ENCODE measurements at places on chromosomes 12 and 14.

DNA sequence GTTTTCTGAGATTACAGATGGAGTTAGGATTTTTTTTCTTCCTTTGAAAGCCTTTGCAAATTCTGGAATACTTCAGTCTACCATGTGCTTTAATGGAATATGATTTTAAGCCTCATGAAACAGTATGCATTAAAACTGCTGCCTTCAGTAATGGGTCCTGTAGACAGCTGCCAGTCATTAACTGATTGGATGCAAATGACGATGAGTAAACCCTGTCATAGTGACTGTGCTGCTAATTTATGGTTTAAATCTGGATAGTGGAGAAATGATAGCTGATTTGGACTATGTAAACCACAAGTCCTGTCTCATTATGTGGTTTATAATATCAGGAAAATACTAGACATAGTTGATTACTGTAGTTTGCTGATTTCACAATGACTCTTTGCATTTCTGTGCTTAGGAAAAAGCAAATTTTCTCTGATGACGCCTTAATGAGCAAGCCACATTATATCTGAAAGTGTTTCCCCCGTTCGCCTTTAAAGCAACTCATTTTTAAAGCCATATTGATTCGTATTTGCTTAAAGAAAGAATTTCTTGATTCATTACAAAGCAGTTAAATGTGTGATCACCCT is 217.6 kb downstream of the TMTC2 start:
- no peak for DNase-seq

DNA sequence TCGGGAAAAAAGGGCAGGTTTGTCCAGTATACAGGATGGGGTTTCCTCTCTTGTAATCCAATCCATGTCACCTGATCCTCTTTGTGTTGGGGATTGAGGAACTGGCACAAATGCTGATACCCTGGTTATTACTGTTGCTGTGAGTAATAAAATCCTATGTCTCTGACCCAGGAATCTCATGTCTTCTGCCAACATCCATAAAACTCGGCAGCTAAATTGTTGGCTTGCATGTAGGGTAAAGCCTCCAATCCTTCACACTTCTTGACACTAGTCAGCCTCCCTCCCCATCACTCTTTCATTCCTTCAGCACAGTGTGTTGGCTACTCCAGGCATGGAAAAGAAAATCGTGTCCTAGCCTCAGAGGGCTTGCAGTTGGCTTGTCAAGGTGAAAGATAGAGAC is 9.2 kb upstream of the NOS1 start:
- no peak for DNase-seq

DNA sequence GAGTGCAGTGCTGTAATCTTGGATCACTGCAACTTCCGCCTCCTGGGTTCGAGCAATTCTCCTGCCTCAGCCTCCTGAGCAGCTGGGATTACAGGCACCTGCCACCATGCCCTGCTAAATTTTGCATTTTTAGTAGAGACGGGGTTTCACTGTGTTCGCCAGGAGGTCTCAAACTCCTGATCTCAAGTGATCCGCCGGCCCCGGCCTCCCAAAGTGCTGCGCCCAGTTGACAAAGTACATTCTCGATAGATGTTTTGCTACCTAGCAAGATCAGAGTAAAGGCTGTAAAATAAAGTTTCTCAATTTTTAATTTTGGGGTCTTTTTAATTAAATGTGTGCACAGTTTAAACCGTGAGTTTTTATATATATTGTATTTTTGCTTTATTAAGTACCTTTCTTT is 248.9 kb downstream of the CCER1 start:
- DNase-seq = no peak

GRCh38 chr14:56185992-56186391 is 67.8 kb downstream of the PELI2 start:
- DNase-seq = no peak

GRCh38 chr12:57852620-57853500 is 6.3 kb upstream of the CTDSP2 start:
- DNase-seq = no peak

GRCh38 chr12:70451528-70451927 is 85.4 kb downstream of the KCNMB4 start:
- no peak for DNase-seq

DNA sequence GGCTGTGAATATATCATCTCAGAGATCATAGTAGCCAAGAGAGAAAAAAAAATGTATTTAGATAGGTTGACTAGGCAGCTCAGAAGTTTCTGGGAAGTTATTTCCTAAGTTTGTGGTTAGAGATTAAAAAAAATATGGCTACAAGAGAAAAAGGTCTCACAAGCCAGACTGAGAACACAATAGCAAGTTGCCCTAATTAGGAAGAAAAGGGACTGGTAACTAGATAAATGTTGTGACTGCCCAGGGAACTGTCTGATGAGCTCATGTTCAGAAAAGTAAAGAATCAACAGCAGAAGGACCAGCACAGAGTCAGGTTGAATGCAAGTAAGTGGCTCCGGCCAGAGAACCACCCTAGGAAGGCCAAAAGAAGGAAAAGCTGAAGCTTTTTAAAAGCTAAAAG is 256.6 kb downstream of the PRKD1 start:
- DNase-seq = no peak

DNA sequence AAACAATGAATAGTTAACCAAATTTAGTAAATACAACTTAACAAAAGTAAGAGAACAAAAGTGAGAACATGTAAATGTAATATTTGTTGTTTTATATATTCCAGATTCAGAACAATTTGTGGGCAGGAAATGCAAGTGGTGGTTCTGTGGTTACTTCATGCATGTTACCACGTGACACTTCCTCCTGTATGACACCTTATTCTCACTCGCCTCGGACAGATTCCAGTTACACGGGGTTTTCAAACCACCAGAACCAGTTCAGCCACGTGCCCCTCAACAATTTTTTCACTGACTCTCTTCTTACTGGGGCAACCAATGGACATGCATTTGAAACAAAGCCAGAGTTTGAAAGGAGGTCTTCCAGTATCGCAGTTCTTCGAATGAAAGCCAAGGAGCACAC is 21.0 kb downstream of the ALX1 start:
- DNase-seq = no peak

DNA sequence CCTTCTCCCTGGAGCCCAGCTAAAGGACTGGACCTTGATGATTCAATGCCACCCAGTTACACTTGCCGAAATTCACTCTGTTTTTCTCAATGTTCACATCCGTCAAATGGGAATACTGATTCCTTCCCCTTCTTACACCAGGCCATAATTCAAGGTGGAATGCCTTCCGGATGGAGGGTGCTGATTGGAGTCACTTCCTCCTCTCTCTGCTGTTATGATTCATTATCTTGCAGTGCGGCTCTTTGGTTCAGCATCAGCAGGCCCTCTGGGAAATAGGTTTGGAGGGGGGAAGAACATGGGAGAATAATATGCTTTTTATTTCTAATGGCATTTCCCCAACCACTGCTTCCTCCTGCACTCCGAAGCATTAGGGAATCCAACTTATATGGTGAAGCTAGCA is 390.6 kb upstream of the TBX3 start:
- no peak for DNase-seq

DNA sequence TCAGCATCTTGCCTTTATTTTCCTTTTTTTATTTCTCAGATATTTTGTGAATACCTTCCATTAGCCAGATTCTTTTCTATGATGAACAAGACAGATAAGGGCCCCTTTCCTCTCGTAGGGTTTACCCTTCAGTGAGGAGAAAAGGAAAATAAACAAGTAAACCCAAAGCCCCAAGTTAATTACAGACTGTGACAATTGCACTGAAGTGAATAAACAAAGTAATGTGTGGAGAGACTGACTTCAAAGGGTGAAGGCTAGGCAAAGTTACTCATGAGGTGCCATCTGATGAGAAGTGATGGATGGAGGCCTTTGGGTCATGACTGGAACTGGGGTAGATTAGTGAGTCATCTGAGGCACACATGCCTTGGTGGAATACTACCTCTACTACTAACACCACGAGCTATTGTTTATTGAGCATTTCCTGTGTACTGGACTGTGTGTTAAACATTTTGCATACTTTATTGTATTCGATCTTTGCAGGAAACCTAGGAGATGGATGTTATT is 143.4 kb upstream of the PRICKLE1 start:
- DNase-seq = no peak

DNA sequence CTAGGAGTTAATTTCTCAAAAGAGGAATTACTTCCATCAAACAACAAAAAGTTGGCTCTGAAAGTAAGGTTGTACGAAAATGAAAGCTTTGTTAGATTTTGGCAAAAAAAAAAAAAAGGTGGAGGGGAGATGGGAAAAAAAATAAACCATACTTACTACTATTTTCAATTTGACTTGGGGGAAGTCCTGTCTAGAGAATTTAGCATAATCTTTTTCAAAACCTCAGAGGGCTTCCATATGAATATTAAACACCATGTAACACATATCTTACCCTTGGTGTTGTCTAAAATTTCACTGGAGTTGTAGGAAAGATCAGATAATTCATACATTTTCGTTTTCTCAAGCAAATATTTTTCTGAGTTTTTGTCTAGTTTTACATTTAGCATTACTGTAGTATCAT is 17.5 kb downstream of the GRIP1 start:
- DNase-seq = no peak

DNA sequence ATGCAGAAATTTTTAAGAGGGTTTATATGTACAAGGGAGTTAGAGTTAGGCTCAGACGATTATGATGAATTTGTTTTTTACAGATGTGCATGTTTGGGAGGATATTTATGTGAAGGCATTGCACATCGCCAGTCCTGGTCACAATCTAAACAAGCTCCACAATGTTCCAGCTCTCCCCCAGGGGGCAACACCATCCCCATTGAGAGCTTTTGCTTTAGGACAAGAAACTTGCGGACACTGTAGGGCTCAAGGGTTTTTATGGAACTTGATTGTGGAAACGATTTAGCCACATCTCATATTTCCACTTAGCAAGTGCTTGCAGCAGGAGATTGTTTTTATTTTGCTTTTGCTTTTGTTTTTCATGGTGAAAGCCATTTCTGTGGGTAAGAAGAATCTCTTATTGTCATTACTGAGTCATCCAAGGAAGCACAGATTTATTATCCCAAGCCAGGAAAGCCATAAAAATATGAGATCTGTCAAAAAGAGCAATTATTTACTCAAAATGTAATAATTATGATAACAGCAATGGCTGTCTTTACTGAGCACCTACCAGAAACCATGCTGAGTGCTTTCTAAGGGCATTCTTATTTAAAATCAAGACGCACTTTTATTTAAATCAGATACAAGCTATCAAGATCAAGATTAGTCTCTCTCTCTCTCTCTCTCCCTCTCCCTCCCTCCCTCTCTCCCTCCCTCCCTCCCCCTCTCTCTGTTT is 276.7 kb upstream of the SRRM4 start:
- no peak for DNase-seq

GRCh38 chr14:103072595-103073366 is 11.2 kb upstream of the LBHD2 start:
- no peak for DNase-seq

DNA sequence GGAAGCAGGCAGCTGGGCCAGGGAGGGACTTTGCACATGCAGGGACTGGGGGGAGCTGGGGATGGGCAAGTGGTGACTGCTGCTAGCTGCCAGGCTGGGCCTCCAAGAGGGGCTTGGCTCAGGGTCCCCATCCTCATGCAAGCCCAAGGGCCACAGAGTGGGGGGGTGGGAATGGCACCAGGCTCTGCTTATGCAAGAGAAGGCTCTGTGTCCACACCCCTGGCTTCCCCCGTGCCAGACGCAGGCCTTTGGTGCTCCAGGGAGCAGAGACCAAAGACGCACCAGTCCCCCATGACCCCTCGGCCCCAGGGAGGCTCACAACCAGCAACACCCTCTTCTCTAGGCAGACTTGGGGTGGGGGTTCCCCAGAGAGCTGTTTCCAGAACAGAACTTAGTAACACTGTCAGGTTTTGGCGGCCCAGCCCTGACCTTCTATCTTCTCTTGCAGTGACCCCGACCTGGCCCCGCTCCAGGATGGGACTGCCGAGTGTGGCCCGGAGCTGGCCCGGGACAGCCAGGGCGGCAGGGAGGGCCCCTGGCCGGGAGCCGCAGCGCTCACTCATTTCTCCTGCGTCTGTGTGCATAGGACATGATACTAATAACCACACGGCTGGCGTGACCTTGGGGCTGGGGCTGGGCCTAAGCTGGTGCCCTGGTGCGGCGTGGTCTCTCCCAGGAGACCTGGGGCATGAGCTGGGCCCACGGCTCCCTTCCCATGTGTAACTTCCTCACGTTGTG is 14.3 kb downstream of the XRCC3 start:
- DNase-seq = no peak

DNA sequence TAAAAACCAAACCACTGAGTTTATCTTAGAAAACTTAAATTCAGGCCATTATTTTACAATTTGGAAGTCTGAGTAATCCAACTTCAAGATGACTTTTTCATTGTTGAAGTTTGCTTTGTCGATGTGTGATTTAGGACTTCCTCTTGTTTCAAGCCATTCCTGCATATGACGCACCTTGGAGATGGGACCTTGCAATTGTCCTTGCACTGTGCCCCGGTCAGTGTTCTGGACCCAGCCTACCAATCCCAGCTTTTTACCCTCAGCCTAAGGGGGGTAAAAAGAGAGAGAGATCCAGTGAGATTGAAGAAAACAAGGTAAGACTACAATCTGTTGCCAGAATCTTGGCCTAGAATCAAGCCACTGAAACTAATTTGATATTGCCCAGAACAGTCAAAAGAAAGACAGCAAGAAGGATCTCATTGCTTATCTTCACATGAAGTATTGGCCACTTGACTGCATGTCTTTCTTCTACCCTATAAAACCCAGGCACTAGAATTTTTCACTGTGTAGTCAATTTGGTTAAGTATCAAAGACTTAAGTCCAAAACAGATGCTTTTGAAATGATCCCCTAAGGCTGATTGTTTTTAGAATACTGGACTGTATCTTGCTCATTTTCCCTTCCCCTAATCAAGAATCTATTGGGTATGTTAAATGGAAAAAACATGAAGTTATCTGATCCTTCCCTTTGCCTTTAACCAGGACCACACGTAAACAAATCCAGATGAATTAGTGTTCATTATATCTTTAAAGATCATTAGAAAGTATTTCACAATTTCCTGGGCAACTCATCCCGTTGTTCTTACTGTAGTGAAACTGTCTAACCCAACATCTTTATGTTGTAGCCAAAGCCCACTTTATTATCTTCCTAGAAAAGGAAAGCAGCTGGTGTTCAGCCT is 2.4 kb upstream of the MLH3 start:
- no peak for DNase-seq

DNA sequence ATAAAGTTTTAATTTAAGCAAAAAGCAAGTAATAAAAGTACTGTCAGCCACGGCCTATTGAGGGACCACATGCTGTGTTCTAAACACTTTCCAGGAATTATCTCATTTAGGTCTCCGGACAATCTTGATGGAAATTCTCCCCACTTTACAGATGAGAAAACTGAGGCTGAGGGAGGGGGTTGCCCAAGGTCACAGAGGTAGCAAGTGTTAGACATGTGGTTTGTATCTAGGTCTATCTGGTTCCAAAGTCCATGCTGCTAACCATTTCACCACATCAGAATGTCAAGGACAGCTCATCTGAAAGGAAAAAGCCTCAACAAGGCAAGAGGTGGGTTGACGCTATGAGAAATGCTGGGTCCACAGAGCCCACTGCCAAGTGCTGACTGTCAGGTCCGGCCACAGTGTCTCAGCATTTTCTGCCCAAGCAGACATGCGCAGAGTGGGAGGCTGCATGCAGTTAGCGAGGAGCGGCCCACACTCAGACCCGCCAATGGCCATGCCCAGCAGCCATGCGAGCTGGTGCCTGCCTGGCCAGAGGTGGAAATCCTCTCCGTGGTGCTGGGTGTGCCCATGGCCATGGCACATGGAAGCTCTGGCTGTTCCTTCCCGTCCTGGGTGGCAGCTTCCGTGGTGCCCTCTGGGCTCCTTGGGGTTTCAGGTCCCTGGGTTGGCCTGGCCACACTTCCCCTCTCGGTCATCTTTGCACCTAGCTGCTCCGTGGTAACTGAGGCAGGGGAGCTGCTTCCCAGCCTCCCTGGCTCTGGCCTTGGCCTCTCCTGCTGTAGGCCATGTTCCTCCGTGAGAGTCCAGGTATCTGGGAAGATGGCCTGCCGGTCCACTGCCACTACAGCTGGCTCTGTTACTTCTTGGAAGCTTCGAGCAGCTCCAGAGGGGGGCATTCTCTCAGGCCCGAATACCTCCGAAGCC is 18.0 kb upstream of the RPLP0 start:
- no peak for DNase-seq
